ENCODE measurements at places on chromosomes 11 and 22.

- no peak for DNase-seq
These were observed 37.9 kb downstream of the SWAP70 start for GRCh38 chr11:9701799-9702198.

GRCh38 chr22:22746963-22747933 lies 102.8 kb downstream of the GGTLC2 start:
- DNase-seq = no peak

DNA sequence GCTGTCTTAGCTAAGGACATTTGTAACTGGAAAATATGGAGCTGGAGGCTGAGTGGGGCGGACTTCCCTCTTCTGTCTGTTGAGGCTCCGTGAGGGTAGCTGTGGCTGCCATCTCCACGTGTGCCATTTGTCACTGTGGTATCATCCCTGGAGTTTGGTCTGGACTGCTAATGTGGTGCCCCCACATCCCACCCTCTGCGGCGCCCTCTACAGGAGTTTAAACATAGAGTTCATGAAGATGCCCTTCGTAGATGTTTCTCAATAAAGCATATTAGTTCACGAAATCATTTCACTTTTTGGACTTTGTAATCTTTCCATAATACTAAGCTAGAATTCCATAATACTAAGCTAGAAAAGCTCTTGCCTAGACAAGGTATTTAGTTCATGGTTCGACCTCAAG lies 52.4 kb downstream of the TECTA start:
- DNase-seq = no peak

DNA sequence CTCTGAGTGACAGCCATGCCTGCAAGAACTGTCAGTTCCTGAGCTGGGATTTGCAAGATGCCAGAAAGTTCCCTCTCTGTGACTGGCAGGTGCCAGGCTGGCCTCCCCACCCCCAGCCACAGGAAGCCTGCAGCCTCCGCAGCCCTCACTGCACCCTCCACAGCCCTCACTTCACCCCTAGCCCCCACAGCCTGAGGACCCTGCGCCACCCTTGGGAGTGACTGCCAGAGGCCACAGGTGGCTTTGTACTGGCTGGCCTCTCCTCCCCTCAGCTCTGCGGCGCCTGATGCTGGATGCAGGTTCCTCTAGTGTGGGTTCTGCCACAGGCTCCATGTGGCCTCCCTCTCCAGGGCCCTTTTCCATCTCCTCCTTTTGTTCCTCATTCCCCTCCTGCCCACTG lies 28.7 kb downstream of the MPPED1 start:
- no peak for DNase-seq

DNA sequence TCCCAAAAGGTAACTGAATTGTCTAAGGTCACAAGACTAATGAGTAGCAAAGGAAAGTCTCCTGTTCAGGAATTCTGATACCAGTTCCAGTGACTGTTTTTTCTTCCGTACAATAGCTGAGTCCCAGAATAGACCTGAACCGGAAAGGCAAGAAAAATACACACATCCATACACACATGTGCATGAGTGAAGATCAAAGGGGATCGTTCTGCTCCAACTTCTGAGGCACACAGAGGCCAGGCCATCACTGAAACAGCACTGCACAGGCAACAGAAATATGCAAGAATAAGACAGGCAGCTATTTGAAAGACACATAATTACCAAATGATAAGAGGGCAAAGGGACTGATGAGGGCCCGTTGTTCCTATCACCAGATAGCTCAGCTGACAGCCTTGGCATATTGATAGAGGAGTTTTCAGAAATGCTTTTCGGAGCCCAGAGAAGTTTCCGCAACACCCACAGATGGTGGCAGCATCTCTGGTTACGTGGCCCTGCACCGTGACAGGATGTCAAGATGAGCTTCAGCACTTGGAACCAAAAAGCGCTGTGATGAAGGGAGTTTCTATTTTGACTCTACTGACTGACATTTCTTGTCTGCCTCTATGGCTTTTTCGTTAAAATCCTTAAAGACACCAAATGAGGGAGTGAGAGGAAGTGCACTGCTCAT lies 280.6 kb downstream of the LARGE1 start:
- no peak for DNase-seq

- DNase-seq = peak; percentile 40
These were observed 9.5 kb upstream of the FTH1 start for GRCh38 chr11:61976813-61977475.

DNA sequence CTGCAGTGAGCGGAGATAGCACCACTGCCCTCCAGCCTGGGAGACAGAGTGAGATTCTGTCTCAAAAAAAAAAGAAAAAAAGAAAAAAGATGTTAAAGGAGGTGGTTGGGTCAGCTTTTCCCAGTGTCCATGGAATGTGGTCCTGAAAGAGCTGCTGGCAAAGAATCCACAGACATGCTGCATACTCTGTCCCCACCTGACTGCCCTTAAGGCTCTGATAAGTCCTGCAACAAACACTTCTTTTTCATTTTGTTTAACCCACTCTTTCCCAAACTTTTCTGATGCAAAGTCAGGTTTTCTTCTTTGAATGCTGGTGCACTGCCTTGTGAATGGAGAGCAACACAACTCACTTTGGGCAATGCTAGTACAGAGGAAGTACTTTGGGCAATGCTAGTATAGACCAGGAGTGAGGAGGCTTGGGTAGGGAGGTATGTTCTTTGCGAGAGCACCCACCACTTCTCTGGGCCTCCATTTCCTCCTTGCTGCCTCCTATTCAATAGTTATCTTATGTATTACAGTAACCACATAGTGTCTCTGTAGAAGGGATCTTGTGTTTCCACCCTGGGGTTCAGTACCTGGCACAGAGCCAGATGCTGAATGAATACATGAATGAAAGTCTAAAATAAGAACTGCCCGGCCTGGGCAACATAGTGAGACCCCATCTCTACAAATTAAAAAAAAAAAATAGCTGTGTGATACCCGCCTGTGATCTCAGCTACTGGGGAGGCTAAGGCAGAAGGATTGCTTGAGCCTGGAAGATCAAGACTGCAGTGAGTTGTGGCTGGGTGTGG lies 18.9 kb downstream of the LIF start:
- DNase-seq = no peak

DNA sequence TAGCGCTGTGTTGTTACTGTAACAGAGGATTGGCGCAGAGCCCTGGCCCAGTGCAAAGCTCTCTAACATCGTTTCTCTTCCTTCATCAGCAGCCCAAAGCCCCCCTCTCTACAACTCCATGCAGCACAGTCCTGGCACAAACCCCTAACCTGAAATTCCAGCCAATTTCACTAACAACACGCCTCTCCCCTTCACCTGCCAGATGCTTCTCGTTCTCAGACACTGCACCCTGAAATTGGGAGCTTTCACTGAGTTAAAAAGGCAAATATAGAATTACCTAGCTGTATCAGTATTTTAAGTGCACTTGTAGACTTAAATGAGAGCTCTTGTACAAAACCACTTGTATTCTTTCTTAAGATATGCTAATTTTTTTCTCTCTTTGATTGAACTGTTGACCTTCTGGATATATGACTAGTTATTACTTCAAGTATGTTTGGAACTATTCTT lies 16.3 kb downstream of the GRAP2 start:
- no peak for DNase-seq

DNA sequence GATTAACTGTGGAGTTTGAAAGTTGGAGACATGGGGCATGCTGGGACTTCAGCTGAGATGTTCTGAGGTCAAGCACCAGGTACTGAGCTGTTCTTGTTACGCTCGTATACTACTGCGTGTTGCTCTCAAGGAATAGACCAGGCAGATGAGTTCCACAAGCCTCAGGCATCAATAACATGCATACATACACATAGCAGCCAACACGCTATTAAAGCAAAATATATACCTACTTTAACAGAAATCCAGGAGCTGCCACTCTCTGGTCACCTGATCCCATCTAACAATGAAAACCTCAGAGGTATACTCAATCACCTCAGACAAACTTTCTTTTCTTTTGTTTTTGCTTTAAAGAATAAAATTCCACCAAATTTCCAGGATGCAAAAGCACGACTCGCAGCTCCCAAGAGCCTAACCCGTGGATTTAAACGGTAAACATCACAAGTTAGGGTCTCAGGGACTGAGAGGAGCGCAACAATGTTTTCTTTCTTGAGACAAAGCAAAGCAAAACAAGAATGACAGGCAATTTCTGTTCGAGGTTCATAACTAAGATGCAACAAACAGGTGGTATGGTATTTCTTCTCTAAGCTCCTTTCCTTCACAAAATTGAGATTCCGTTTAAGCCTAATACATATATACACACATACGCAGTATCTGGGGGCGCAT lies 16.5 kb downstream of the BLID start:
- DNase-seq = no peak

Data from aorta (tissue), 5 donors.